ENCODE measurements at places on chromosomes 12 and 14. TPM values are rescaled to one million over a fixed set of nuclear protein-coding genes. Genes with fewer than 3 reads are reported as not detected.

GRCh38 chr14:22976620-22977433, 5.5 kb downstream of the AJUBA start:
- no peak for DNase-seq

- no peak for DNase-seq
Observed at GRCh38 chr14:103087343-103087835, 3.4 kb downstream of the LBHD2 start.

The BMP4 gene
- 9.1 TPM for total RNA-seq

DNA sequence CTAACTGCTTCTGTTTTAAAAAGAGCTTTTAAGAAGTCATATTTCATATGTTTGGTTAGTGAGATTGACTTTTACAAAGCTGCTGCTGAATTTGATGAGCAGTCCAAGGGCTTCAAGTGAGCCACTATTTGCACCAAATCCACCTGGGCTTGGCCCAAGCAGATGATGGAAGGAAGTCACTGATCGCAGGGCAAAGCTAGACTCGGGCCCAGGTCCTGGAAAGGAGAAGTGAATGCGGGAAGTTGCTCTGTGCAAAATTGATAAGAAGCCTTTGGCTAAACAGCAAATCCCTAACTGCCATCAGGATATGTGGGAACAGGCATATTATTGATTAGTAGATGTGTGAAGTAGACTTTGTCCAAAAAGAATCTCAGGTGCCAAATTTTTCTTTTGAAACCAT, 30.5 kb downstream of the PLXNC1 start:
- DNase-seq, result no peak

The SCYL2 gene
- 41.4 TPM for total RNA-seq

- no peak for DNase-seq
Observed at GRCh38 chr14:27392153-27392552, 794.3 kb upstream of the NOVA1 start.

GRCh38 chr14:103520657-103521437, 1.8 kb downstream of the CKB start:
- peak; percentile 95 for DNase-seq

The GON7 gene
- total RNA-seq, result 8.4 TPM

GRCh38 chr14:62824086-62824485, 221.2 kb downstream of the KCNH5 start:
- no peak for DNase-seq

GRCh38 chr14:104724981-104725771, 1.1 kb downstream of the ADSS1 start:
- no peak for DNase-seq

The RAD52 gene
- total RNA-seq, result 12.0 TPM

DNA sequence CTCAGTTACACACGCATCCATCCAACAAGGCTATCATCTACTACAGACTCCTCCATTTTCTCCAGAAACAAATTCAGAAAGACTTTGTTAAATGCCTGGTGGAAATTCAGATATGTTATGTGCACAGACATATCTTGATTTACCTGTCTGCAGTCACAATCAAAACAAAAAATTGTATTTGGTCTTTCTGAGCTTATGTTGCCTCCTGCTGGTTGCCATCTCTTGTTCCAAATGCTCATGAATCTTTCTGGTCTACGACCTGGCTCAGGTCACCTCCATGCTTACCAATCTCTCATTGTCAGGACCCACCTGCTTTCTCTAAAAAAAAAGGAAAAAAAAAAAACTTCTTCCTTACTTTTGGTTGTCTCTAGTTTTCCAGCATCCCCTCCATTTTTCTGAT, 169.2 kb upstream of the PLXNC1 start:
- no peak for DNase-seq

DNA sequence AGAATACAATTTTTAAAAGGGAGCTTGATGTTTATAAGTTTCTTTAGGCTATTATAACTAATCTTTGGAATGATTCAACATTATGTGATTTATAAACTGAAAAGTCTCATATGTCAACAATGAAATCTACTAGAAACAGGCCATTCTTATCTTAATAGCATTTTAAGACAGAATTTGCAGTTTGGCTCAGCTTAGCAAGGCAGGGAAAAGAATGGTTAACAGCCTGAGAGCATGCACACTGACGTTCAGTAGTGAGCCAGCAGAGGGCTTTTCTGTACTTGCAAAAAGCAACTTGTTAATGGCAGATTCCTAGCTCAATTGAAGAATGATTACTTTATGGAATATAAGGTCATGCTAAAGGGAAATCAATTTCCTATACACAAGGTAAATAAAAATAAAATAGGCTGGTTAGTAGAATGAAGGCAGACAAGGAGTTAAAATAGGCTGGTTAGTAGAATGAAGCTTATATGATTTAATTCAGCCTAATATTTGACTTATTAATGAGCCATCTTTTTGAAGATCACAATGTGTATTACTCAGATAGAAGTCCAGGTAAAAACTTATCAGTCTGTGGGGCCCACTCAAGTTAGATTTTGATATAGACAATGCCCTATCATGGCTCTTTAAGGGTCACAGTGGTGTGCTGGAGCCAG, 95.9 kb downstream of the OTOGL start:
- no peak for DNase-seq

DNA sequence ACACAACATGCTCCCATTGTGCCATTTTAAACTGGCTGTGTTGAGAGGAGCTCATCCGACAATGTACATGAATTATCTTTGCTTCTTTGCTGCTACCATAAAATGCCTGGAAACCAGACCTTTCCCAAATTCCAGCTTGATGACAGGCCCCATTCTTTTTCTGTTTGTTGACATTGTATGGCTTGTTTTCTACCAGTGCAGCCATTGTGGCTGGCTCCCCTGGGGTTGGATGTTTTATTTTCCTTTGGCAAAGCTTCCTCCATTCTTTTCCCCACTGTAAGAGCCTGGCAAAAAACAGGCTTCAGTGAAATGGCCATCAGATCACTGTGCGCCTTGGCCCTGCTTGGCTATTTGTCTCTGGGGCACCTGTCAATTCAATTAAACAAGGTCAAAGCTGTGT, 532.5 kb downstream of the VRK1 start:
- DNase-seq, result no peak

GRCh38 chr14:91186515-91187066, 57.9 kb downstream of the GPR68 start:
- DNase-seq, result no peak

The SCNN1A gene
- total RNA-seq, result 139 TPM

The ZNF385A gene
- total RNA-seq, result 178 TPM

GRCh38 chr12:54940727-54941315, 43.7 kb downstream of the TESPA1 start:
- no peak for DNase-seq

DNA sequence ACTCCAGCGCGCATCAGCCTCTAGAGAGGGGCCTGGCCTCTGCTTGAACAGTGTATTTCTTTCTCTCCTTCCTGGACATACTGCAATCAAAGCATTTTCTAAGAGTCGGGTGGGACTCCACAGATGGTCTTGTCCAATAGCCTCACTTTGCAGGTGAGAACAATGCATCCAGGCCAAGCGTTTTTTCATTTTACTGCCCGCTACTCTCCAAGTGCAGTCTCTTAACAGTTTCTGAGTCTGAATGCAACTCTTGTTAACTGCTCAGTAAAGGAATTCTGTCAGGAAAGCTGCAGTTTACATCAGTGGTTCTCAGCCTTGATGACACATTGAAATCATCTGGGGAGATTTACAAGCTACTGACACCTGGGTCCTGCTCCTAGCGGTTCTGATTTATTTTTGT, 57.0 kb downstream of the IRF2BPL start:
- no peak for DNase-seq

The SLC2A14 gene
- 1.4 TPM for total RNA-seq

DNA sequence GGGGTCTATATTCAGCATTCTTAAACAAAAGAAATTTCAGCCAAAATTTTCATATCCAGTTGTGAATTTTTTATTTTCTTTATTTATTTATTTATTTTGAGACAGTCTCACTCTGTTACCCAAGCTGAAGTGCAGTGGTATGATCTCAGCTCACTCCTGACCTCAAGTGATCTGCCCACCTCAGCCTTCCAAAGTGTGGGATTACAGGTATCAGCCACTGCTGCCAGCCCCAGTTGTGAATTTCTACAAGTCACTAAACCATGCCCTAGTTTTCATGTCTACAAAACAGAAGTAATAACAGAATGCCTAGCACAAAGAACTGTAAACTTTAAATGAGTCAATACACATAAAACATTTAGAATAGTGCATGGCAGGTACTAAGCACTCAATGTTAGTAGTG, 254.2 kb downstream of the C12orf50 start:
- no peak for DNase-seq
